MCF 10A (cell line): ENCODE measurements at places on chromosomes 5 and 9. TPM values are rescaled to one million over a fixed set of nuclear protein-coding genes. Genes with fewer than 3 reads are reported as not detected.

DNA sequence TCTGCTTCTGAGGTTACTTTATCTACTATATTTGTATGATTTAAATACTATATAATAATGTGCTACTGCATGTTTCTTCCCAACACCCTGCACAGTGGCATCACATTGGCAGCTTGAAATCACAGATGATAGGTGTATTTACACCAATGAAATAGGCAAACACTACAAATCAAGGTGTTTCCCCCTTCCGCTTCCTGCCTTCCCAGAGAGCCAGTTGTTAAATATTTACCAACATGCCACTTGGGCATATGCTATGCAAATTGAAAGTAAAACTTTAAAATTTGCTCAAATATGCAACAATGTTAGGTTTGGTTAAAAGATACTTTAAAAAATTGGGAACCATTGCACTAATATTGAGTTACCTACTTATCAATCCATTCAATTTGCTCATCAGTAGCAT lies 58.2 kb upstream of the SMARCA2 start:
- no peak for DNase-seq

GRCh38 chr9:137485343-137486140 lies 26.4 kb upstream of the NSMF start:
- no peak for DNase-seq

- DNase-seq = no peak
These were observed 292.3 kb upstream of the PUM3 start for GRCh38 chr9:3136230-3136629.

The IFNA13 gene
- not detected in 2 replicates for total RNA-seq

The ORM2 gene
- total RNA-seq = not detected in 2 replicates
